ENCODE measurements at places on chromosomes 6 and 20. TPM values are rescaled to one million over a fixed set of nuclear protein-coding genes. Genes with fewer than 3 reads are reported as not detected.

Gene WFDC6
- total RNA-seq, result not detected

Gene NRSN2
- 40.2 TPM for total RNA-seq

Gene RBBP8NL
- not detected for total RNA-seq

Gene MMP24
- 0.88 TPM for total RNA-seq

Gene MACROD2
- 0.85 TPM for total RNA-seq

Gene MCHR2
- total RNA-seq, result not detected

Gene DPPA5
- total RNA-seq, result not detected

Gene CDC40
- total RNA-seq, result 22.0 TPM

Gene HSPA1A
- 155 TPM for total RNA-seq

Gene KCNG1
- total RNA-seq, result 0.70 TPM

Gene TMEM151B
- not detected for total RNA-seq

Gene IL17F
- total RNA-seq, result not detected

Gene EDN1
- total RNA-seq, result 438 TPM

Gene GRM4
- not detected for total RNA-seq

Gene GTSF1L
- not detected for total RNA-seq

Gene CCN6
- not detected for total RNA-seq

Gene ENPP5
- not detected for total RNA-seq
